Left kidney (tissue), 8 donors: ENCODE measurements at places on chromosomes 11 and 22.

- DNase-seq = no peak
Observed at GRCh38 chr22:25352294-25352680, 132.8 kb downstream of the CRYBB2 start.

- no peak for DNase-seq
Observed at GRCh38 chr11:69825941-69826340, 6.7 kb upstream of the FGF3 start.

DNA sequence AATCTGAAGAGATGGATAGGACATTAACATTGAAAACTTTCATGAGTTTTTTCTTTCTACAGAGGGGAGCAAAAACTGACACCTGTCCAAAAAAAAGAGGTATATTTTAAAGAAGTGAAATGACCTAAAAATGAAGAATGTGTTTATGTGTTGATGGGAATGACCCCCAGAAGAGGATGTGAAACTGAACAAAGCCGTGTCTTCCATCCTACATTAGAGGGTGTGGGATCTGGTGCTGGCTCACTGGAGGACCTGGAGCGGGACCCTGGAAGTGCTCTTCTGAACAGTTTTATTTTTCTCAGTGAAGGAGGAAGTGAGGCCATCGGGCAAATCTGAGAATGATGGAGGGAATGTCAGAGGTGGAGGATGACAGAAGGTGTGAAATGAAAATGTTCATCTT, 470.1 kb downstream of the NTM start:
- DNase-seq = no peak

GRCh38 chr22:17770180-17771077, 3.8 kb downstream of the BID start:
- no peak for DNase-seq

DNA sequence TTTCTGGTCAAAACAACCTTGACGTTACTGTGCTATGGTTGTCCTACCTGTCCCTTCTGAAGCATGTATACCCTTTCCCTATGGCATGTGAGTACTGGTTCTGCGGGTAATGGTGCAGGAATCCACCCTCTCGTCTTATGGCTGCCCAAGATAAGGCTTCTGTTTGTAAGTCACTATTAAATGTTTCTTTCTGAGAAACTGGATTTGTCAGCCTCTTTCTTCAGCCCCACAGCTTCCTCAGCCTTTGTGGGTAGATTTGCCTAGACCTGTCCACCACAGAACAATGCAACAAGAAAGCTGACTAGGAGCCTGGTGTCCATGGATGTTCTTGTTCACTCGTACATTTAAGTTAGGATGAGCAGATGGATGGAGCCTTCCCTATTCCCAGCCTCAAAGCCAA, 14.4 kb downstream of the MMP7 start:
- DNase-seq = no peak

- DNase-seq = no peak
Observed at GRCh38 chr11:99803501-99803900, 782.8 kb downstream of the CNTN5 start.

DNA sequence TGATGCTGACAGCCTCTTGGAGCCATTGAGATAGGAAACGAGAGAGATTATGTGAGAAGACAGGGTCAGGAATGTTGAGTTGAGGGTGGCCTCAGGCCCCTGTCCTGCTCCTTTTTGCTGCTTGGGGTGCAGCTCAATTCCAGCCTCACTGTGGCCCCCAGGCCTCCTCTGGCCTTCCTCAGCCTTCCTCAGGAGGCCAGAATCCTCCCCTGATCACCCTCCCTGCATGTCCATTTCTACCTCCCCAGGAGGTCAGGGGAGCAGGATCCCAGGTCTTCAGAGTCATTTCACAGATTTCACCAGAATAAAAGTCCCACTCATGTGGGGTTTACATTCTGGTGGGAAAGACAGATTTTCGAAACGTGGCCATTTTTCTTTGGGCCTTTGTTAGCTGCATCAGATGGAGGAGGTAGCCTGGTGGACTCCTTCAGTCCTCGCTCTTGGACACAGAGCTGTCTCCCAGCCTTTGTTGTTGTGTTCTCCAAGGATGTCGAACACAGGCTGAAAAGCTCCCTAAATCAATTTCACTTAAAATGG, 2.2 kb upstream of the KCNQ1OT1 start:
- DNase-seq = no peak

DNA sequence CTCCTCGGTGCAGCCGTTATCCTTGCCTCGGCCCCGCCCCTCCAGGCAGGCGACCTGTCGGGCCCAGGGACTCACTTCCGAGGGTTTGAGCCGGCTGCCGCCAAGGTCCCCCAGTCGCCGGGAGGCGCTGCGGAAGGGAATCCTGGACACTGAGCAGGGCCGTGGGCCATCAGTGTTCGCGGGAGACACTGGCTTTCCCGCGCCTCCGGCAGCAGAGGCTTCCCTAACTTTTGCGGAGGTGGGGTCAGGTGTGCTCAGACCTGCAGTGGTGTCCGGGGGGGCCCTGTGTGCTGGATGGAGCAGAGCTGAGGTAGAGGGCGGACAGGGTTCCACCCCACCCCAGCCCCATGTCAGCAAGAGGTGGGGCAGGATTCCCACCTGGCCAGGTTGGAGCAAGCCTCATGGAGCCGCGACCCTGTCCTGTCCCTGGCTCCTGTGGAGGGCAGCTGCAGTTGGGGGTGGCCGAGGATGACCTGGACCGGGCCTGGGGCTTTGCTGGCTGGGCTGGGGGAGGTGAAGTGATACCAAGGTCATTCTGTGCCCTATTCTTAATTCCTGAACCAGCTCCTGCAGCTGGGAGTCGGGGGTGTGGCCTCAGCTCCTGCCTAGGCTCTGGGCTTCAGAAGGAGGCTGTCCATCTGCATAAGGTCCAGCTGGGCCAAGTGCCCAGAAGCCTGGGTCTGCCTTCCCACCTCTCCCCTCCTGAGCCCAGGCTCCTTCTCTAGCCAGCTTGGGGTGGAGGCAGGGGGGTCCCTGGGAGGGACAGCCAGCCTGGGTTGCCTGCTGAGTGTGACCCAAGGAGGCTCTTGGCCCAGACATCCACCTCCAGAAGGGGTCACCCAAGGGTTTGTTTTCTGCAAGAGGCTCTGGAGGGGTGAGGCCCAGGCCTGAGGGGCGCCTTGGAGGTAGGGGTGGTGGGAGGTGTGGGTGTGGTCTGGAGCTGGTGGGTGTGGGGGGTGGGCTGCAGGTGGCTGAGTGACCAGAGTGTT, 8.4 kb downstream of the TSPAN4 start:
- DNase-seq = no peak

- DNase-seq = peak; percentile 82
Observed at GRCh38 chr11:111841370-111842053, 29.9 kb downstream of the ALG9 start.

DNA sequence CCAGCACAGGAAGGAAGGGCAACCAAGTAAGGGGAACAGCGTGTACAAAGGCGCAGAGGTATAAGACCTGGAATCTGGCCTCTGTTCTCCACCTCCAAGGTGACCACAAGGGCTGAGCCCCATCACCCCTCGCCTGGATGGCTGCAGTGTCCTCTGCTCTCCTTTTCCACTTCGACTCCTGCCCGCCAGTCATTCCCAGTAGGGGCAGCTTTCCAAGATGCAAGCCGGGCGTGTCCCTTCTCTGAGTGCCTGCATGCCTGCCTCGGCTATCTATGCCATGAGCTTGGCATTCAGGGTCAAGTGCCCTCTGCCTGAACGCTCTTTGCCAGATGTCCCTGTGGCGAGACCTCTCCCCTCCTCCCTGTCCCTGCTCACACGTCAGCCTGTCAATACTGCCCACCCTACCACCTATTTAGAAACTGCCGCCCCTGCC, 17.0 kb downstream of the FADS3 start:
- DNase-seq = no peak

GRCh38 chr11:11135820-11136476, 217.1 kb downstream of the CSNK2A3 start:
- DNase-seq = no peak

- no peak for DNase-seq
Observed at GRCh38 chr11:2526808-2527381, 82.1 kb downstream of the KCNQ1 start.

- no peak for DNase-seq
Observed at GRCh38 chr22:48942698-48943566, 884.7 kb downstream of the BRD1 start.

DNA sequence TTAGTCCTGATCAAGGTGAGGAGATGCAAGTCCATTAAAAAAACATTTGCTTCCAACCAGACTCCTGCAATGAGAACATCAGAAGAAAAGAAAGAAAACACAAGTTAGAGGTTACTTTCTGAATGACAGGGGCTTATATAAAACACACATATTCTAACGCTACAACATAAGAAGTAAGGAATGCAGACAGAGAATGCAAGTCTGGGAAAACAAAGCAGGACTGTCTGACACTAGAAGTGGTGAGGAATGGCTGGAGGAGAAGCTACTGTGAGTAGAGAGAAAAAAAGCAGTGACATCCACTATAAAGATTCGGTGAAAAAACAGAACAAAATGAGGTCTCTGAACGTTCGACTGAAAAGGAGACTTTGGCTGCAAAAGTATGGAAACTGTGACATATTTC, 12.3 kb downstream of the TMEM216 start:
- DNase-seq = no peak

GRCh38 chr22:41048791-41049717, 43.3 kb upstream of the EP300 start:
- DNase-seq = peak; percentile 65

- no peak for DNase-seq
Observed at GRCh38 chr22:48104102-48104738, 1341.8 kb downstream of the TBC1D22A start.

- DNase-seq = no peak
Observed at GRCh38 chr11:12507391-12507790, 130.0 kb downstream of the PARVA start.

DNA sequence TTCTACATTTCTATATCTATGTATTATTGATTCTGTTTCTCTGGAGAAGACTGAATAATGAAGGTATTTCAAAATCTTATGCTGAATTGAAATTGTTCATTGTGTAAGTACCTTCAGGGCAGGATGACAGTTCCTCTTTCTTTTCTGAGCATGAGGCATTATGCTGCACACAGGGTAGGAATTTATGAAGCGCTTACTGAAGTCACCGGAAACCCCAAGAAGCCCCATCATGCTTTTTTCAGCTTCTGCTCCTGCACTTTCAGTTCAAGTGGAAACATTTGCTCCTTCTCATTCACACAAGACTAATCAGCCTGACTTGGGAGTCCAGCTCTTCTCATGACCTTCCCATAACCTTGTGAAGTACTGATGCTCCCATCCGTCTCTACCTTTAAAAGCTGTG, 314.7 kb upstream of the SORL1-AS1 start:
- DNase-seq = no peak

- no peak for DNase-seq
Observed at GRCh38 chr11:64334764-64335735, 5.0 kb upstream of the CCDC88B start.

DNA sequence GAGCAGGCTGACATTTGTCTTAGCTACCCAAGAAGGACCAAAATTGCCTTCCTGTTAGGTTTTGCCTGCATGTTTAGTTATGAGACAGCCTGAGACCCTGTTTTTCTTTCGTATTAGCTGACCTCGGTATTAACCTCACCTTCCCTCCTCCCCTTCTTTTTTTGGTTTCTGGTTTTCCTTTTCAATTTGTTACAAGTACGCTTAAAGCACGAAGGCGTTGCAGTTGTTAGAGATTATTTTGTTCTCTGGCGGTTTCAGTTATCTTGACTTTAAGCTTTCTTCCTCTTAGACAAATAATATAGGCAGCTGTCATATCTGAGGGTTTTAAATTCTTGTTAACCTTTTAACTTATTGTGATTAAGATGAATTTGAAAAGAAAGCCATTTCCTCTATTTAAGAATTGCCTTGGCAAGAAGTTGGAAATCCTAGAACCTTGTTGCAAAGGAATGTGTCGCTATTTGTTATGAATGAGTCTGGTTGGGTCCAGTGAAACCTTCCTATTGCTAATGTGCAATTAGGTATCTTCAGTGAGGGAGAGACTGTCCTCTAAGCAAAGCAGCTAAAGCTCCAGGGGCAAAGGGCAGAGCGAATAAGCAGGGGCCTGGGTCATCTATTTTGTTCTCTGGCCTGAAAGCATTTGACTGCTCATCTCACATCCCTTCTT, 45.7 kb downstream of the PACS1 start:
- DNase-seq = no peak

DNA sequence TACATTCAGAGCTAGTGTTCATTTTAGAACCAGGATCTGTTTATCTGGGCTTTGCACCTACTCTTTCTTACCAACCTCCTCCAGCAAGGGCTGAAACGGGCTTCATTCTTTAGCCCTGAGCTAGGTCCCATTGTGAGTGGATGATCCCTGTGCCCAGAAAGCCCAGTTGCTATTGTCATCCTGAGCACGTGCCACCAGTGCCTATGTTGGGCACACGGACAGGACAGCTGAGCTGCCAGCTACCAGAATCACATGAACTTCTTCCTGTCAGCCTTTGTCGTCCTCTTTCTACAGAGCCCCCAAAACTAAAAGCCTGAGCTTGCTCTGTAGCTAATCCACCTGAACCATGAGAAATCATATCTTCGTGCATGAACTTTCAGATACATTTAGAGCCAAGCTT, 74.4 kb upstream of the NTM start:
- no peak for DNase-seq

DNA sequence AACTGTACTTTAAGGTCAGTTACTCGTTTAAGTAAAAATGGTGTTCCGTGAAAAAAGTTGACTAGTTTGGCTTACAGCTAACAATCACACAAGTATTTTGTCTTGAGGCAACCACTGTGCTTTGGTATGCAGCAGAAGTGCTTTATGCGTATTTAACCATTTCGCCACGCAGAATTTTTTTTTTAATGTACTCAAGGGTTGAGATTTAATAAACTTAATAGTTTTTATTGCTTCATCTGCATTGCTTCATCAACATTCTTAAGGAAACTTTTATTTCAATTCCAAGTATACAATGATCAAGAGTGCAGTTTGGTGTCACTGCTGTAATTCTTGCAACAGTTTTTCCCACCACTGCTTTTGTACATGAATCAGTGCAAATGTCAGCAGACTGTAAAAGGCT, 66.4 kb downstream of the ZNRF3 start:
- no peak for DNase-seq

DNA sequence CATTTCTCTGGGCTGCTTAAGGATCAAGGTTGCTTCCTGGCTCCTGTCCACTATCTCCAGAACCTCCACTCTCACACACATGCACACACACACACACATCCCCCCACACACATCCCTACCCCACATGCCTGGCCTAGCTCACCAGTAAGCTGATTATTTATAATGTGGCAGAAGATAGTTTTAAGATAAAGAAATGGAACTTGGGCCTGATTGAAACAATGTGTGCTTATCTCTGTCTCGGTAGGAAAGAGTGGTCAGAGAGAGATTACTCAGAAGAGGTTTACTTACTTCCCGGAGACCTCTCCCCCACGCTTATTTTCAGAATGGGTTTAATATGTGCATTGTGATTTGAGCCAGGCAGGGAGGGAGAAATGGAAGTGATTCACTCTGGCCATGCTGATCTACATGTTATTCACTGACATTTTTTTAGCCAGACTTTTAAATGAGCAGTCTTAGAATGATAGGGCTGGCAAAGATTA, 422.4 kb downstream of the TENM4 start:
- no peak for DNase-seq

DNA sequence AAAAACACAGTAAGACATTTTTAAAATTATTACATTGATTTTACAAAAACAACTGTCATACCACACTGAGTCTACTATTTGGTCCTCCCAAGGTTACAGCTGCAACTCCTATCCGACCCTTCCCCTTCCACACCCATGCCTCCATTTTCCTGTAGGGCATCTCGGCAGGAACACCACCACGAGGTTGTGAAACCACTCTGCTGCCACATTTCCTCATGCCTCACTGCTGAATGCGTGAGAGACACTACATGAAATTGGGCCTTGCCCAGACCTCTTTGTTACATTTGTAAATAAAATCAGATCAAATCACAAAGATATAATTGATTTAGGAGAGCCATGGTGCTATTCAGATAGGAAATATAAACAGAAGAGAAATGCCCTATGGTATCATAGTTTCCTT, 2.0 kb downstream of the ARHGAP32 start:
- no peak for DNase-seq
